GM13976 (cell line): ENCODE measurements at places on chromosomes 1 and 21.

DNA sequence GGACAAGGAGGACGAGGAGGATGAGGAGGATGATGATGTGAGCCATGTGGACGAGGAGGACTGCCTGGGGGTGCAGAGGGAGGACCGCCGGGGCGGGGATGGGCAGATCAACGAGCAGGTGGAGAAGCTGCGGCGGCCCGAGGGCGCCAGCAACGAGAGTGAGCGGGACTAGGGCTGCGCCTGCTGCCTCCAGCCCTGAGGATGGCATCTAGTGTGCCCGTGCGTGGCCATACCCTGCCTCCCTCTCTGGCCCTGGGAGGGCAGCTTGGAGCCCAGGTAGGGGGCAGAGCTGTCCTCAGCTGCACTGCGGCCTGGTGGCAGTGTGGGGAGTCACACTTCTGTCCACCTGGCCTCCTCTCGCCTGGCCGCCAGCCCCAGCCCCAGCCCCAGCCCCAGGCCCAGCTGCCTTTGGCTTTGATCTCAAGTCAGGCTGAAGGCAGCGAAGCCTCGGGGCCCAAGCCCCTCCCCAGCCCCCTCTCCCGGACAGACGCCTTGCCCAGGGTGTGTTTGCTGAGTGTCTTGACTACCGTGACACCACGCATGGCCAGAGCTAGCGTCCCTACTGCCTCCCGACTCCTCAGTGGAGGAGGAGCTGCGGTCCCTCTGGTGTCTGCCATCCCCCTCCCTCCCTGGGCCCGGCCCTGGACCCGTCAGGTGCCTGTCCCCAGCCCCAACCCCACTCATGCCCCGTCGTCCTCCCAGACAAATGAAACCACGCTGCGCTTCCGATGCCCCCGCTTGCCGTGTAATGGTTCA lies 155.2 kb downstream of the PEX14 start:
- DNase-seq: no peak

DNA sequence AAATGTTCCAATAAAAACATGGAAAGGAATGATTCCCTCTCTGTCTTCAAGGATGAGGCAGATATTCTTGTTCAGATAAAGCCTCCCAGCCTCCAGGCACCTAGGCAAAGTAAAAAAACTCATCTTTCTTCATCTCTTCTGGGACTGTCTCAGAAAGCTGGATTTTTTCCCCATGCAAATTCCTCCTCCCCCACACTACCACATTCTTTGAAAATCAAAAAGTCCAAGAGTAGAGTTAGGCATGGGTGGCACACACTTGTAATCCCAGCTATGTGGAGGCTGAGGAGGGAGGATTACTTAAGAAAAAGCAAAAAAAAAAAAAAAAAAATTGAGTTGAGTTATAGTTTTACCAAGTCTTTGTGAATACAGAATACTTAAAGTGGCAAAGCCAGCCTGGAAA lies 82.8 kb downstream of the GLUL start:
- no peak for DNase-seq

GRCh38 chr1:172536256-172536655 lies 3.3 kb downstream of the SUCO start:
- DNase-seq: no peak

GRCh38 chr1:224710196-224710595 lies 94.1 kb downstream of the CNIH3 start:
- DNase-seq: no peak

DNA sequence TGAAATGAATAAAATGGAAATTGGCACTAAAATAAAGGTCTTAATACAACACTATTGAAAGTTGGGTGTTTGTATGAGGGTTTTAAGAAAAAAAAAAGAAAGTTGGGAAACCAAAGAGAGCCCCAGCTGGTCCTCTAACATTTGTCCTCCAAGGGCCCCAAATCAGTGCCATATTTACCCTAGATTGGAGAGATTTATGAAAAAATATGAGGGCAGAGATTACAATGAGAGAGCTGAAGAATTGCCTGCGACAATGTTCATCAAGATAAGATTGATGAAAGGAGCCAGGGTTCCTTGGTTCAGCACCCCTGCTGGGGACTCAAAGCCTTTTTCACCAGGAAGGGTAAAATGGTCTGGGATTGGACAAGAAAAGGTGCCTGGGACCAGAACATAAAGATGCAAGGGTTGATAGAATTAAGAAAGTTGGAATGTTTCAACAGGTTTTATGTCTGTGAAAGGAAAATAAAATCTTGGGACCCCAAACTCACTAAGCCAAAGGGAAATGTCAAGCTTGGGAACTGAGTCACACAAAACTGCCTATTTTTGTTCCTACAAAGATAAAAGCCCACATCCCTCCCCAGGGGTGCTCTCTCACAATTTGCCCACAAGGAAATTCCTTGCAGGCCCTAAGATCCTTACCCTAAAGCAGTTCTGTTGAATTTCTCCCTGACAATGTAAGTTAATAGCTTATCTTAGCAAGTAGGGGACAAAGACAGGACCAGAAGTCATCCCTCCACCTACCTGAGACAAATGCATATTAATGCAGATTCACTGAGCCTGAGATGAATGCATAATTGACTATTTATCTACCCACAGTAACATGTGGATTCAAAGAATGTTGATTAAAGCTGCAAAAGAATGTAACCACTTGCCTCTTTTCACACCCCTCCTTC lies 26.8 kb downstream of the CBR1 start:
- no peak for DNase-seq

GRCh38 chr1:41837691-41838090 lies 81.0 kb downstream of the HIVEP3 start:
- no peak for DNase-seq

DNA sequence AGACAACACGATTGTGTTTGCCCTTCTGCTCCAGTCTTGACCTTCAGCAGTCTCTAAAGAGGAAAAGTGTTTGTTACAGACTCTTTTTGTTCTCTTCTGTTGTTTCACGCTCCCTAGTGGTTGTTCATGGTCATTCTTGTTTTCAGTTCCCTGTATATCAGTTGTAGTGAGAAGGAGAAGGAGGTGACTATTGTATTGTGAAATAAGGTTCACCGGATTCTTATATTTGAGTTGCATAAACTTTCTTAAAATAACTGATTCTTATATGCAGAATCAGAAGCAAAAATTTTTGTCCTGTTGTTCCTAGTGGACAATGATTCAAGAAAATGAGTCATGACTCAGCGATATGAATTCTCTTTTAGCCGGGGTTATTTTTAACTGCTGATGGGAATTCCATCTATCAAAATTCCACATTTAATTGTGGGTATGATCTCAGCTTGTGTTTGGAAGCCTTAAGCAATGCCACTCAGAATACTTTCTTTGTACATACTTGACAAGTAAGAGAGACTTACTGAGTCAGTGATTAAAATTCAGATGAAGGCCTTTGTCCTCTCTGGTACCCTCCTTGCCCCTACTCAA lies 152.2 kb downstream of the CLEC20A start:
- DNase-seq: peak; percentile 11
